ENCODE measurements at places on chromosomes 2 and 18.

- no peak for DNase-seq
Measured at GRCh38 chr2:70113359-70114070, 26.2 kb downstream of the PCBP1 start.

DNA sequence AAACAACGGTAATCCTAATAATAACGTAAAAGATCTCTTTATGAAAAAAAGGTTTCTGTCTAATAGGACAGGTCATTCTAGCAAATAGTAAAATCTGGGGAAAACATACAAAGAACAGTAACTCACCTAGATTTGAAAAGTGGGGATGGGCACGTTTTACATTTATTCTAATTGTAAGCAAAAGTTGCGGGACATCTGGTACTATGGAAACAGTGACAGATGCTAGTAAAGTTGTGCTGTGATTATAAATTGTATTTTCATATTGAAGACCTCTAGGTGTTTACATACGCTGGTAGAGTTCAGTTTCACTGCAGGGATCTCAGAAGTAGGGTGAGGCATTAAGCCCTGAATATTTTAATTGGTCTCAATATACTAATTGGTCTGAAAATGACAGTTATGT, 422.5 kb downstream of the DPP10 start:
- DNase-seq: no peak

GRCh38 chr2:36762764-36763490, 66.4 kb downstream of the VIT start:
- no peak for DNase-seq

- no peak for DNase-seq
Measured at GRCh38 chr2:224722770-224723169, 6.6 kb upstream of the CCDC195 start.

- no peak for DNase-seq
Measured at GRCh38 chr2:181441670-181442069, 15.5 kb upstream of the ITGA4 start.

DNA sequence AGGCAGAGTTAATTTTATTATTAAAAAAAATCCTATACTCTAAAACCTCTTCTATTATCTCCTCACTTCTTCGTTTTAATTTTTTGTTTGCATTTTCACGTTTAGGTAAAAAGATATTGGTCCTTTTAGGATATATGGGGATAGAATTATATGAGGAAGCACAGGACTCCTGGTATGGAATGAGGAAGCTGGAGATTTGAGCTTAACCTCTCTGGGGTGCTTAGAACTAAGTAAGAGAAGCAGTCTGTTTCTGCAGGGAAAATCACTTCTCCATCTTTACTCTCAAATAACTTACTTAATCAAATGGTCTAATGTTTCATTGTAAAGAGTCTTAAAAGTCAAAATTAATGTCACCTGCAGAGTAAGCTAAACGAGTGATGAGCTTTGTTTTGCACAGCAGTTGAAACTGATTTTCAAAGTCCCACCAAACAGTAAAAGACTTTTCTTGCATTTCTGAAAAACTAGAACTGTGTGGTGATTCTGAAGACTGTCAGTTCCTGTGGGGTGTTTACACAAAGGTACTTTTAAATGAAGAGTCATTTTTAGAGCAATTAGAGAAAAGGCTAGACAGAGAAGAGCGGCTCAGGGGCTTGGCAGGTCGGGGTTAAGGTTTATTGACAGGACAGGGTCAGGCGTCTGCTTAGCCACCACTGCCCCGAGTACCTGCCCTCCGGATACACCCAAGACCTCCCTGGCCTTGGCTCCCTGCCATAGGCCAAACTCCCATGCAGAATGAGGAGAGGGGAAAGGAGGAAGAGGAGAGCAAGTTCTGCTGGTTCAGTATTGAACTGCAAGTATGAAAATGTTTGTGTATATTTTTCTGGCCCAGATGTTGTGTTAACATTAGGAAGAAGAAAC, 21.6 kb downstream of the METAP1D start:
- no peak for DNase-seq

GRCh38 chr18:50656396-50656795, 96.5 kb downstream of the MAPK4 start:
- no peak for DNase-seq

GRCh38 chr2:30691948-30692828, 115.1 kb downstream of the CAPN13 start:
- no peak for DNase-seq

GRCh38 chr2:232928551-232929302, 58.7 kb downstream of the SNORC start:
- no peak for DNase-seq

DNA sequence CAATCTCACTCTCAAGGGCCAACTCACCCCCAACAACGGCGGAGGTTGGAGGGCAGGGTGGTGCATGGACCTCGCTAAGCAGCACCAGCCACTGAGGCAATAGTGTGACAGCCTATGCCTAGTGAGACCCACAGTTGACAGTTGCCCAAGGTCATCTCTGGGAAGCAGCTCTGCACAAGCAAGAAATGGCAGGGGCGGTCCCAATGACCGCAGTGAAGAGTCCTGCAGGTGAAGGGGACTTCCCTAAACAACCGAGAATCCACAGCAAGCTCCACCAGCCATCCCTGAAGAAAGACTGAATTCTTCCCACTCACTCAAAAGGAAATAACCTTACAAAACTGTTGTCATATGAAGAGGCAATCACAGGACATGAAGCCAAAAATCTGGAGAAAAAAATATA, 313.4 kb upstream of the ID2 start:
- DNase-seq: no peak

- no peak for DNase-seq
Measured at GRCh38 chr2:156739301-156739700, 303.1 kb downstream of the GPD2 start.

- no peak for DNase-seq
Measured at GRCh38 chr18:49457616-49458015, 2.8 kb downstream of the DYM start.

DNA sequence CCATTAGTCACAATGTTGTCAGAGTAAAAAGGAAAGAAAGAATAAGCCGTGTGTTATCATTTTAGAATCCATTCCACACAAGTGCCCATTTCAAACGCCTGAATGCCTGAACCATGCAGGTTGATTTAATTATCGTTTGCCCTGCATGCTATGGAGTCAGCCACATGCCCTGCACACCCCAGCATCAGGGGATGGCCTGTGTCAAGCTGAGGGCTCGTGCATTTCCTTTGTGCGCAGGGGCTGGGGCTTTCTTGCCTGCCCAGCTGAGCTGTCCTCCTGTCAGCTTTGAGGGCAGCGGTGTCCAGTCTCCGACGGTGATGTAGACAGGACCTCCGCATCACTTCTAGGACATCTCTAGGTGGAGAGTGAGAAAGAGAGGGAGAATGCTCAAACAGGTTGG, 200.4 kb downstream of the TSN start:
- DNase-seq: no peak

GRCh38 chr18:39835303-39836030, 2119.6 kb upstream of the PIK3C3 start:
- no peak for DNase-seq

DNA sequence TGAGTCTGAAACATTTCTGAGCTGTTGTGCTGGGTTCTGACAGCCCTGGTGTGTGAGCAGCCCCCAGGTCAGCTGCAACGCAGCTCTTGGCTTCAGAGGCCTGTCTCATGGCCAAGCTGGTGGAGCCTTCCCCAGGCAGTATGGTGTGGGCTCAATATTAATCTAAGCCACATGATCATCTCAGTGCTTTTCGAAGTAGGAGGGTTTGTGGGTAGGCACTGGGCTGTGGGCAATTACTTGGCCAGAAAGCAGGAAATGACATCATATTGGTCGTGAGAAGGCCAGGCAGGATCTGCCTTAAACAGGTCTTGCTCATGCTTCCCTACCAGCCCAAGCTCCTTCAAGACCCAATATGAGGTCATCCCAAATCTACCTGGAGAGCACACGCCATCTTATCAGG, 26.9 kb downstream of the LOXHD1 start:
- no peak for DNase-seq

DNA sequence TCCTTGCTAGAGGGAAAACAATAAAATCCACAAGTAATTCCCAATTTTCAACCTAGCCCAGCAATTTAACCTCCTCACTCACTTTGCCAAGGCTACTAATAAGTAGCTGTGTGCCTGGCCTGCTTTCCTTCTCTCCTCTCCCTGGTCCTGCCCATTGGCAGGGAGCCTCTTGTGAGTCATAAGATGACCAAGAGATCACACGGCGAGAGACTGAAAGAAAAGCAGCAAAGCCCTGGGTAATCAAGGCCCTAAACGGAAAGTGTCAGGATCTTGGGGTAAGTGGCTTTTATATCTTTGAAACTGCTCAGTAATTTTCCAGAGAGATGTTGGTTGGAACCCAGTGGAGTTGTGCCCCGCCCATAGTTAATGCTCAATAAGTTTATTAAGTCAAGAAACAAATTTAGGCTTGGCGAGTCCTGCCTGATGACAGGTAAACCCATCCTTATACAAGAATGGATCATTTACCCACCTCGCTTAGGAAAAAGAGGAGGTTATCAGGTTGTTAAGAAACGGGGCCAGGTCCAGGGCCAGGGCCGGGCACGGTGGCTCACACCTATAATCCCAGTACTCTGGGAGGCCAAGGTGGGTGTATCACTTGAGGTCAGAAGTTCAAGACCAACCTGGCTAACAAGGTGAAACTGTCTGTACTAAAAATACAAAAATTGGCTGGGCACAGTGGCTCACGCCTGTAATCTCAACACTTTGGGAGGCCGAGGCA, 10.0 kb upstream of the ADAM17 start:
- no peak for DNase-seq

Measured in NCI-H1417 treated with DMSO at 0.1 percent for 48 hours (cell line).